ENCODE measurements at places on chromosomes 2 and 18.

- no peak for DNase-seq
Observed at GRCh38 chr2:131724019-131724418, 196.3 kb downstream of the CCDC74A start.

DNA sequence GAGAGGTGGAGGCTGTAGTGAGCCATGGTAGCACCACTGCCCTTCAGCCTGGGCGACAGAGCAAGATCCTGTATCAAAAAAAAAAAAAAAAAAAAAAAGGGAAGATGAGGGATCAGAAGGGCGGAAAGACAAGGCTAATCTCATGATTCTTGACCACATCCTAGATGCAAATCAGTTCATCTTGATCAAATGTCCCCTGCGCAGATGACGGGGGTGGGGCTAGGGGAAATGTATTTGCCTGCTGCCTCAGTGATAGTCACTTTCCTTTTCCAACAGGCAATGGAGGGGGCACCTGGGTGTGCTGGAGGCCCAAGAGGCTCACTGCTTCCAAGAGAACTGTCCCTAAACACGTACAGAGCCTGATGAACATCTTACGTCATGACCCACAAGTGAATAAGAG lies 3.7 kb upstream of the EMILIN2 start:
- DNase-seq: no peak

DNA sequence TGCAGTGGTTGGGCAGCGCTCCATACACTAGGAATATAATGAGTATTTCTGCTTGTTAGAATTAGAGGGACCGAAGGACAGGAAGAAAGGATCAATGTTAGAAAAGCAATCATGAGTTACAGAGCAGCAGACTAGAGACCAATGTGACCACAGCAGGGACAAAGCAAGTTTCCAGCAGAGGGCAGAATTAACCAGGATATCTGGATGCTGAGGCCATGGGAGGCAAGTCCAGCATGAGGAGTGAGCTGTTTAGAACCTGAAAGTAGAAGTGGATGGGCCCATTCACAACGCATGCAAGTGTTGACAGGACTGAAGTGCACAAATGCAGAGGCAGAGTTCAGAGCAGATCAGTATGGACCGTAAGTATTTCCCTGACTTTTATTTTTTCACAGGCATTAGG lies 910.4 kb upstream of the GYPC start:
- DNase-seq: no peak

DNA sequence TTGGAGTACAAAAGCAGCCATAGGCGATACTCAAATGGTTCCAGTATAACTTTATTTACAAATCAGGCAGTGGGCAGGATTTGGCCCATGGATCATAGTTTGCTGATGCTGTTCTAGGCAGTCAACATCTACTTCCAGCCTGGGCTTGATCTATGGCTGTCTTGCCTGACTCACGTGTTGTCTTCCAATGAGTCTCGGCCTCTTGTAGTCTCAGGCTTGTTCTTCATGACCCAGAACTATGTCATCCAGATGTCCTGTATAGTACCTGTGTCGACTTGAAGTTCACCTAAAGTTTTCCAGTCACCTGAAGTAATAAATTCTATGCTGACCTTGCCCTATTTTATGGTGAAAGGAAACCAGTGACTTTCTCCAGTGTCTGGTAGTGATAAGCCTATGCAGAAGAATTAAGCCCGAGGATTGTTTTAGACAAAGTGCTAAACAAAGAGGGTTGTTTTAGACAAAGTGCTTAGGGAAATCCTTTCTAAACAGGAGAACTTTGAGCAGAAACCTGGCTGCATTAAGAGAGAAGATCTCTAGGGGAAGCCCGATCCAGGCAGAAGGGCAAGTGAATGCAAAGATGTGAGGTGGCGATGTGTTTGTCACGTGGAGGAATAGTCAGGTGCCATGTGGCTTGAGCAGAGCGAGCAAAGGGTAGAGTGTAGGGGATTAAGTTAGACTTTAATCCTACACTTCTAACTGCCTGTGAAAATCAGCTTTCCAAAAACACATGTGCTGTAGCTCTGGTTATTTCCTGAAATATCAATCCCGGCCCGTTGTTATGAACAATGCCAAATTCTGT lies 8.5 kb upstream of the THNSL2 start:
- DNase-seq: no peak

GRCh38 chr2:18998491-18998890 lies 359.9 kb downstream of the OSR1 start:
- DNase-seq: no peak

DNA sequence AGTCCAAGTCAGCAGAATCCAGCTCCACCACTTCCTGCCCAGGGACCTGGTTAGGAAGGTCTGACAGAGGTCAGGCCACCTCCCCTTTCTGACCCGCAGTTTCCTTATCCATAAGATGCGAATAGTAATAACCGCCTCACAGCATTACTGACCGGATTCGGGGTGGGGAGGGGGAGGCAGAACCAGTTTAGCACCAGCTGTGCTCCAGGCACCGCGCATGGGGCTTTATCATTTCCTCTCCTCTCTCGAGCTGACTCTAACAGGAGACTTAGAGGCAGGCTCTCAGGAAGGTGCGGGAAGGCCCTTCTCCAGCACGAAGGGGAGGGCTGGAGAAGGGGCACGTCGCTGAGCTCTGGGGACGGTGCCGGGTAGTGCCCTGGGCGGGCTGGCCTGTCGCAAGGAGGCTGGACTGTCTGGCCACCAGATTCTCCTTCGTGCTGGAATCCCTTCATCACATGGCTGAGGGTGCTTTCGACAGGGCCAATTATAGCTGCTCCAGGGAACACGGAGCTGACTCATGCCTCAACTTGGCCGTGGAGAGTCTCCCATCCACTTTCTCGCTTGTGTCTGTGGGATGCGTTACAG lies 5.7 kb downstream of the EHD3 start:
- DNase-seq: peak; percentile 41

DNA sequence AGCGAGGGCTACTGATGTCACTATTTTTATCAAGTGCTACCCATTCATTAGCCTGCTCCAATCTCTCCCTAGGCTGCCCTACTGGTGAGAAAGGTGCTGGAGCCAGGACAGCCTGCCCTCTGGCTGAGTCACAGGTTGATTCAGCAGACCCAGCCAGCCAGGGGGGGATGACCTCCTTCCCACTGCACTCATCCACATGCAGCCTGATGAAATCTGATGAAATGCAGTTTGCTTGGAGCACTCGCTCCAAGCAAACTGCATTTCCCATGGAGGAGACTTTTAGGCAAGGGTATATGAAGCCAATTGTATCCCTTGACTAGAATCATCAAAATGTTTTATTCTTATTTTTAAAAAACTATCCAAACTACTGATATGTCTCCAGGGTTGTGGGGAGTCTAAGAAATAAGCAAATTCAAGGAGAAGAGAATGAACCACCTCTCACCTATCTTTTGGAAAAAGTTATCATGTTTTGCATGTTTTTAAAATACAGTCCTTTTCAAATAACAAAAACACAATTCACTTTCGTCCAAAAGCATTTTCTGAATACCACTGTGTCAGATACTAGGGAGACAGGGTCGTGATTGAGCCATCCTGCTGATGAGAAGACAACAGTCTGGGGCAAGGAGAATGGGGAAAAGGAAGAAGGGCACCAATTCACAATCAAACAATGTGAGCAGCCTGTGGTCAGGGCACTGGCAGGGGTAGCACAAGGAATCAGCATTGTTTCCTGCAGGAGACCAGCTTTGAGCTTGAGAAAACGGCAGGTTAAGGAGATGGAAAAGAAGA lies 128.3 kb downstream of the AFF3 start:
- peak; percentile 63 for DNase-seq

DNA sequence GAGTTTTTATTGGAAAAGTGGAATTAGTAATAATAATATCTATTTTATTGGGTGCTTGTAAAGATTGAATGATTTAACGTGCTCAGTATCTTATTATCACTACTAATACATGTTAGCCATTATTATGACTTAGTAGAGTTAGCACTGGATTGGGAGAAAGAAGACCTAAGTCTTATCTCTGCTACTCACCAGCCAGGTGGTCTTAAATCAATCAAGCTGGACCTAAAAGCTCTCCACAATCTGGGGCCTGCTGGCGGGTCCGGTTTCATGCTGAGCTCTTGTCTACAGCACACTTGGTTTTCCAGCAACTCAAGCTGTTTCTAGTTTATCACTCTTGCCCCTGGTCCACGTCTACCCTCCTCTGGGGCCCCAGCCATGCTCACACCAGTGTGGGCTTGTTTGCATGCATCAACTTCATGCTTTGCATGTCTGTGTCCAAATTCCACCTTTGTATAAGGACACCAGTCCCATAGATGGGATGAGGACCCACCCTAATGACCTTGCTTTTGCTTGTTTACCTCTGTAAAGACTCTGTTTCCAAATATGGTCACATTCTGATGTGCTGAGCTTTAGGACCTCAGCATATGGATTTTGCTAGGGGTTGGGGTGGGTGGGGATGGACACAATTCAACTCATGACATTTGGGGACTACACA lies 363.1 kb downstream of the LPIN1 start:
- DNase-seq: no peak

DNA sequence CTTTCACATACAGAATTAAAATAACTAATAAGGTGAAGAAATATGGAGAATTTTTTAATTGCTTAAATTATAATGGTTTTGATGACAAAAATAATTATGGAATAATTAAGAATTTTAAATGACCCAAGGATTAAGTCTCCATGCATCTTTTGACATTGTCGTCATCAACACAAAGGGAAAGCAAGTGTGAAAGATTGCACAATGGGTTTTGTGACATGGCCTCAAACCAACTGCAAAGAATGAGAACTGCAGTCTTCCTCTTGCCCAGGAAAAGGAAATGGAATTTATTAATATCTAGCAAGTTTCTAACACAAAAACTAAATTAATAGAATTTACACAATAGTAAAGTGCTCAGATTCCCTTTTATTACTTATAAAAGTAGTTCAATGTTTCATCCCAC lies 329.1 kb upstream of the PKDCC start:
- DNase-seq: no peak

- no peak for DNase-seq
Observed at GRCh38 chr2:84674099-84674498, 157.8 kb downstream of the DNAH6 start.

DNA sequence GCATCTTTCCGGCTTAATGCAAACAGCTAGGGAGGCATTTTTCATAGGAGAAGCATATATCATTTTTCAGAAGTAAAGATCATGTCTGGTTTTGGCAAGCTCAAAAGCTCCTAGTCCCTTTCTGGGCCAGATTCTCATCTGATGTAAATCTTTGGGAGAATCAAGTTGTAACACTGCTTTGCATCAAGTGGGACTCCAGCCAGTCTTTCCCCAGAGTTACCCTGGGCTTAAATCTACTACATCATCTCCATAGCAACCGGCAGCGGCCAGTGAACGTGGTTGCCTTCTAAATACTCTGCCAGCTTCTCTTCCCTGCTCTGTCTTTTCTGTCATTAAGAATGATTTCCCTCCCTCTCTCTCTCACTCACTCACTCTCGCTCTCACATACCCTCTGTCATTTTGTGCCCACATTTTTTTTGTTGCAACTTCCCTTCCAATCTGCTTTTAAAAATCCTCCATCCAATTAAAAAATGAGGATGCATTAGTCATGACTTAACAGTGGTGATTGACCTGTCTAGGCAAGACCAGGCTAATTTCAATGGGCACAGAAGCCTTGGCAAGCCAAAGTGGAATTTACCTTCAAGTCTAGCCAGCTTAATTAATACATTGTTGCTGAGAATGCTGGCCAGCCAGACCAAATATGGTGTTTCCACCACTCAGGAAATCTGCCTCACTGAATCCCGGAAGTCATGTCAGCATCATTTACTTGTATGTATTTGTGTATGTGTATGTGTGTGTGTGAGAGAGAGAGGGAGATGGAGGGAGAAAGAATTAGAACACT lies 93.0 kb downstream of the NRP2 start:
- no peak for DNase-seq

DNA sequence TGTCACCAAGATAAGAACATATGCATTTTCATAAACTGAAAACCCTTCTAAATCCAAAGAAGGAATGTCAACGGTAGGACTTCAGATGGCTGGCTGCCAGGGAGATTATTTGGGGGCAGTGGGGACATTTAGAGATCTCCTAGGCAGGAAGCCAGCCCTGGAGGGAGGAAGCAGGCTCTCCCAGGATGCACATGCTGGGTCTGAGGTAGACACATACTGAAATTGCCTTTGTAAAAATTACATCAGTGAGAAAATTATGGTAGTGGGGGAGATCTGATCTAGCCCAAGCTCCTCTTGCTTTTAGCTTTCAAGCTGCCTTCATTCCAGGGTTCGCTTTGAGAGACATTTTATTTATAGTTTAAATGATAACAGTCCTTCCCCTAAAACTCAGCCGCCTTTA lies 24.1 kb downstream of the MPP4 start:
- DNase-seq: no peak

- no peak for DNase-seq
Observed at GRCh38 chr18:811182-811891, 705 bp downstream of the YES1 start.

GRCh38 chr2:132949108-132949507 lies 279.1 kb upstream of the LYPD1 start:
- DNase-seq: no peak

DNA sequence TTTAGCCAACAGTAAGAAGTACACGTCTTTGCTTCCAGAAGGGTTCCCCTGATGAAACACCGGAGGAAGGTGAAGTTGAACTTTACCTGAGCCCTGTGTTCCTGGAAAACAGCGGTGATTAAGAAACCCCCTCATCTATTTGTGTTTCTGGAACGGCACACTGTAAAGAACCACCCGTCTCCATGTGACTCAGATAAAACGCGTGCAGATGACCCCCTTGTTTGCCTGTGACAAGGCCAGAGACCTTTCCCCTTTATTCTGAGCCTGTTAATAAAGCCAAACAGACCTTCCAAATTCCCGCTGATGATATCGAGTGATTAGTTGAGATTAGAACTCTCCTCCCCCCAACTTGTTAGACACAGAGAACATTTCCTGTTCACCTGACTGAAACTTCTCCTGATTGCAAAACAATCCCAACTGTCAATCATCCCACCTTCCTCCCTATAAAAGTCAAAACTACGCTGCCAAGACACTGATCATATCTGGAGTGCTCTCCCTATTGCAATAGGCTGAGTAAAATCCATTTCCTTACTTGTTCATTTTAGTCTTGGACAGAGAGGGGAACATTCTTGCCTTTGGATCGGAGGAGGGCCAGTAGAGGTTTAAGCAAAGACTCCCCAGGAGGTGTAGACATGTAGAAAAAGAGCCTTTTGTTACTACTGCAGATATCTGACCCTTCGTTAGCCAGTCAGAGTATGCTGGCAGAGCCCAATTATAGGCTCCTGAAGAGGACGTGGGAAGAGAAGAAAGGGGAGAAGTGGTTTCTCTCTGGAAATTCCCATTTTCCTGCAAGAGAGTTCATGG lies 914 bp upstream of the IWS1 start:
- DNase-seq: no peak

GRCh38 chr2:173307293-173307692 lies 47.4 kb upstream of the CDCA7 start:
- no peak for DNase-seq

DNA sequence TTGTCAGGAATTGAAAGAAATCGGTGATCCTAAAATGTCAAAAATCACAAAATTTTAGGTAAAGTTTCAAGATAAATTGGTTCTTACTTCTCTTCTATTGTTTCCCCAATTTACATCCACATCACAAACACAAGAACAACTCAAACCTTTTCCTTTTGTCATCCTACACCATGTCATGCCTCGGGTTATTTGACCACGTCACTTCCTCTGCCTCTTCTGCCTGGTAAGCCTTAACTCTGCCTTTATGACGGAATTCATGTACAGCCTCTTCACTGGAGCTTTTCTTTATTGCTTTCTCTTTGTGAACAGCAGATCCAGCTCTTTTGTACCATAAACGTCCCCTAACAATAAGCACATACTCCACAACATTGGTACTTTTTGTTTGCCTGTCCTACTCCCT lies 258.0 kb downstream of the DPP10 start:
- no peak for DNase-seq

- DNase-seq: no peak
Observed at GRCh38 chr2:234422273-234422732, 74.6 kb downstream of the ARL4C start.

- DNase-seq: no peak
Observed at GRCh38 chr2:68365087-68365486, at the start of gene PLEK. TSS of gene PLEK (plus strand) at chr2:68365282. CDS start at chr2:68365352, 70 bp downstream.

Data from cerebellum (tissue), 4 donors.